Psoas muscle (tissue), 8 donors: ENCODE measurements at places on chromosomes 4 and X. TPM values are rescaled to one million over a fixed set of nuclear protein-coding genes. Genes with fewer than 3 reads are reported as not detected.

LETM1 gene
- total RNA-seq = 26.8 TPM

CDKL2 gene
- total RNA-seq = 0.30 TPM

SMR3B gene
- not detected for total RNA-seq

NRK gene
- 0.08 TPM for total RNA-seq

EFHC2 gene
- total RNA-seq = not detected

TENT5D gene
- not detected for total RNA-seq

HS6ST2 gene
- 6.4 TPM for total RNA-seq

ZXDB gene
- total RNA-seq = 5.8 TPM

GABRQ gene
- not detected for total RNA-seq

PIN4 gene
- 8.9 TPM for total RNA-seq

AADAT gene
- 1.6 TPM for total RNA-seq

ZGRF1 gene
- total RNA-seq = 0.79 TPM

CPZ gene
- not detected for total RNA-seq

NUDT10 gene
- not detected for total RNA-seq

RIBC1 gene
- 0.14 TPM for total RNA-seq

PPARGC1A gene
- 68.7 TPM for total RNA-seq

ODAPH gene
- total RNA-seq = not detected

ARX gene
- 4.6 TPM for total RNA-seq

PPP1R2C gene
- not detected for total RNA-seq

TCEAL2 gene
- 0.34 TPM for total RNA-seq

CORIN gene
- not detected for total RNA-seq

RENBP gene
- 2.9 TPM for total RNA-seq

TEX11 gene
- total RNA-seq = not detected

TLR10 gene
- total RNA-seq = 0.11 TPM

EREG gene
- 0.20 TPM for total RNA-seq

C4orf36 gene
- 1.5 TPM for total RNA-seq

SH3RF1 gene
- total RNA-seq = 33.4 TPM

MAOB gene
- total RNA-seq = 42.6 TPM

KLHL4 gene
- 1.4 TPM for total RNA-seq

SMC1A gene
- 45.0 TPM for total RNA-seq

L1CAM gene
- 1.1 TPM for total RNA-seq

ANKRD50 gene
- 4.9 TPM for total RNA-seq

ADGRG4 gene
- 0.06 TPM for total RNA-seq

ANXA10 gene
- total RNA-seq = not detected

HMX1 gene
- total RNA-seq = not detected
